Peyer's patch (tissue), 4 donors: ENCODE measurements at places on chromosomes 2 and 18.

- no peak for DNase-seq
Measured at GRCh38 chr2:135792401-135793150, 44.4 kb downstream of the LCT start.

DNA sequence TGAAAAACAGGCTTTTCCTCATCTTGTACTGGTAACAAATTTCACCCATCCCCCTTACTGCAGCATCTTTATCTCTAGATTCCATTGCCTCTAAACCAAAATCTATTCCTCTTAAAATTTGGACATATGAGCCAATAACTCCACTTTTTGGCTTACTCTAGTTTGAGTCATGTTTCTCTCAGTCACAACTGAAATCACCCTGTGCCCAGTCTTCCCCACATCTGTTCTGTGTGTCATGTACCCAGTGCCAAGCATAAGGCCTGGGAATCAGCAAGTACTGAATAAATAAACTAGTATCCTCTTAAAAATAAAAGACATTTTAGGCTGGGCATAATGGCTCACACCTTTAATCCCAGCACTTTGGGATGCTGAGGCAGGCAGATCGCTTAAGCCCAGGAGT lies 20.8 kb upstream of the CHN1 start:
- no peak for DNase-seq

GRCh38 chr2:101613056-101613704 lies 84.3 kb upstream of the MAP4K4 start:
- no peak for DNase-seq

GRCh38 chr2:182917924-182918323 lies 51.5 kb upstream of the FRZB start:
- DNase-seq: no peak

DNA sequence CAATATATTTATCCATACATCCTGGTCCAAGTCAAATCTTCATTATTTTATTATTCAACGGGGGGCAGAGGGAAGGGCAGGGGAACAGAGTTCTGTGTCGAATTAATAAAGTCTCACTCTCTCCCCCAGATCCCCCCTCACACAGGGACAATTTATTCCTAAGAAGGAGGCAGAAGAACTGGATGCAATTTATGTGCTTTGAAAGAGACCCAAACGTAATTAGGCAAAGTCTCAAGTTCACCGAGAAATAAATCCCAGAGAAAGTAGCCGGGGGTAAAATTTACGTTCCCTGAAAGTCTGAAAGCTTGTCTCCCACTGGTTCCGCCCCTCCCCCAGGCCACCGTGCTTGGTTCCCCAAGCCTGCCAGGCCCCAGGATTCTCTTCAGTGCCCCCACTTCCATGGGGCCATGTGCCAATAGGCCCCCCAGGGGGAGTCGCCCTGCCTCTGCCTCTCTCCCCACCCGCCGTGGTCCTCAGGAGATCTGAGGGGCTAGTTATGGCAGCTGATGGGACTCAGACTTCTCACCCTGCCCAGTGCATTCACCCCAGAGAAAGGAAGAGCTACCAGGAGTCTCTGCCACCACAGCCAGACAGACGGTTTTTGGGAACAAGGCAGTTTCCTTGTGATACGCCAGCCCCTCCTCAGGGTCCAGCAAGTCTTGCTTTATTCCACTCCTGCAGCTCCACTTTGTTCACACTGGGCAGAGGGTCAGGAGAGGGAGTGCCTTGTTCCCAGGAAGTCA lies 215.5 kb downstream of the CYP26B1 start:
- DNase-seq: no peak

GRCh38 chr2:112121682-112122254 lies 16.4 kb upstream of the FBLN7 start:
- DNase-seq: peak; percentile 58

DNA sequence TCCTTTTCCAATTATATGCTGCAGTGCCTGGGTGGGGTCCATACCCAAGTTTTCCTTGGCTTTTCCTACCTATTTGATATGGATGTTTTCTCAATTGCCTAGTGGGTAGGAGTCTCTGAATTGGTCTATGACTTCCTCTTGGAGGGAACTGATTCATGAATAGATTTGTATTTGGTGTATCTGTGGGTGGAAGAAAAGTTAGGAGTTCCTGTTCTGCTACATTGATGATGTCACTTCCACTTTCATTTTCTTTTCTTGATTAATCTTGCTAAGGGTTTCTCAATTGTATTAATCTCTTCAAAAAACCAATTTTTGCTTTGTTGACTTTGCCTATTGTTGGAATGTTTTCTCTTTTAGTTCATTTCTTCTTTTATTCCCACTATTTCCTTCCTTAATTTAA lies 37.4 kb upstream of the SLC9A2 start:
- DNase-seq: no peak

- DNase-seq: no peak
Measured at GRCh38 chr2:18077704-18078103, 199.2 kb downstream of the KCNS3 start.

- DNase-seq: no peak
Measured at GRCh38 chr2:102418421-102418961, 4.5 kb upstream of the IL18RAP start.

GRCh38 chr2:175233135-175233719 lies 51.7 kb upstream of the ATP5MC3 start:
- DNase-seq: no peak

DNA sequence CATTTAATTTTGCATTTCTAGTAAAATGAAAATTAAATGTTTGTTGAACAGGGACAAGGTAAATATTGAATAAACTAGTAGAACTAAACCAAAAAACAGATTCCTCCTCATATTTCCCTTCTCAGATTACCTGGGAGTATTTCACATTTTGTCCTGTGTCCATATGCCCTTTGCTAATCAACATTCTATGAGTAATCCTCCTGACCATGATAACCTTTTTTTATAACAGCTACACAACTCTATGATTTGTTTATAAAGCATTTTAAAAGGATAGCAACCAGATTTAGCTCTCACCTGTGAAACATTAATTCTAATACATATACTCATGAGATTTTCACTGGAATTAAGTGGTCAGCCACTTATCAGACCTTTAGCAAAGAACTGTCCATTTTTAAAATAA lies 7.1 kb upstream of the DSG2 start:
- DNase-seq: no peak

DNA sequence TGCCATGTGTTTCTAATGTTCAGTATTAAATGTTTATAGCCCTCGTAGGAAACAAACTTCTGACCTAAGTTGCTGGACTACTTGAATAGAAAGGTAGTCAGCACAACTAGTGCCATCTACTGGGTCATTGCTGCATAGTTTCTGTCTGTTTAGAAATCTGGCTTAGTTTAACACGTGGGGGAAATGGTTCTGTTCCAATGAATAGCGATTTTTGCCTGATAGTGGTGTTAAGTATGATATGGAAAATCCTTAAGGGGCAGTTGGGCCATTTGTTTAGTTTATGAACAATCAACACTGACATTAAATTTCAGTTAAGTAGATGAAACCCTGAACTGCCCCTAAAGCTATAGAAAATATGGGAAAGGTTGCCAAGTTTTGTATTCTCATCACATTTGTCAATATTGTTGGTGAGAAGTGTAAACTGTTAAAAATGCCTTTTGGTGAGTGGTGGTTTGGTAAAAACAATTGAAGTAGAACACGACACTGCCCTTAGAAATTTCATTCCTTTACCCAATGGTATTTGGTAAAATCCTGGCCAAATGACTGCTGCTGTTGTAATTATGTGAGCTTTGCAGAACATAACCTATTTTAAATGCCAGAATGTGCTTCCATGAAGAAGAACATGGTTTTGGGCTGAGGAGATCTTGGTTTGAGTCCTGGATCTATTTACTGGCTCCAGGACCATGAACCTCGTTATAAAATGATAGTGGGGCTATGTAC lies 13.2 kb downstream of the NABP1 start:
- DNase-seq: no peak

DNA sequence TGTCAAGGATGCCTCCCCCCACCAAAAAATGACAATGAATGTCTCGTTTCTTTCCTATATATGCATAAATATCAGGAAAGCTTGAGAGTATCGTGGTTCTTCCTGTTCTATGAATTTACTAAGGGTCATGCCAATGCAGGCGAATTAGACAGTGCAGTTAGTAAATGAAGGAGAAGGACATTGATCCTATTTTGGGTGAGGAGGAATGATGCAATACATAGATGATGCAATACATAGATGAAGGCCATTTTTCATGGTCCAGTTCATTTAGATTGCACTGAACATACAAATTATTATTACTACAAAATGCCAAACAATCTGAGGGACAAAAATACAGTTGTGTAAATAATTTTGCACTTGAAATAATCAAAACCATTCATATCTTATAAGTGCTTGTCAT lies 1265.0 kb downstream of the LRP1B start:
- DNase-seq: no peak

GRCh38 chr2:221844212-221845020 lies 272.3 kb upstream of the EPHA4 start:
- DNase-seq: no peak

DNA sequence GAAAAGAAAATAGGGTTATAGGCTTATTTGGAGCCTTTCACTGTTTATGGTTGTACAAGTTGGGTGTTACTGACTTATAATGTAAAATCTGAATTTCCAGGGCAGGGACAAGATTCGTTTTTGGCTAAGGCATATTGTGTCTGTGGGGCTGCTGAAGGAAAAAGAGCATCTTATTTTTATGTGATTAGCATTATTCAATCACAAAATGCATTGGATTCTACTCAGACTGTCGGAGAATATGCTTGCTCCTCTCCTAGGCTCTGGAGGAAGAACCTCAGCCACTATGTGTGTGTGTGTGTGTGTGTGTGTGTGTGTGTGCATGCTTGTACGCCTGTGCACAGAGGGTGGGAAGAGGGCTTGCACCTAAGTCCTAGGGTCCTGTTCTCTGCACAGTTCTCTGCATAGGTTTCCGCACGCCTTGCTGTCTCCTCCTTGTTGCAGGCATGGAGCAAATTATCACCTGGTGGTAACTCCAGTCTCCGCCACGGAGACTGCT lies 44.3 kb downstream of the AGAP1 start:
- no peak for DNase-seq

DNA sequence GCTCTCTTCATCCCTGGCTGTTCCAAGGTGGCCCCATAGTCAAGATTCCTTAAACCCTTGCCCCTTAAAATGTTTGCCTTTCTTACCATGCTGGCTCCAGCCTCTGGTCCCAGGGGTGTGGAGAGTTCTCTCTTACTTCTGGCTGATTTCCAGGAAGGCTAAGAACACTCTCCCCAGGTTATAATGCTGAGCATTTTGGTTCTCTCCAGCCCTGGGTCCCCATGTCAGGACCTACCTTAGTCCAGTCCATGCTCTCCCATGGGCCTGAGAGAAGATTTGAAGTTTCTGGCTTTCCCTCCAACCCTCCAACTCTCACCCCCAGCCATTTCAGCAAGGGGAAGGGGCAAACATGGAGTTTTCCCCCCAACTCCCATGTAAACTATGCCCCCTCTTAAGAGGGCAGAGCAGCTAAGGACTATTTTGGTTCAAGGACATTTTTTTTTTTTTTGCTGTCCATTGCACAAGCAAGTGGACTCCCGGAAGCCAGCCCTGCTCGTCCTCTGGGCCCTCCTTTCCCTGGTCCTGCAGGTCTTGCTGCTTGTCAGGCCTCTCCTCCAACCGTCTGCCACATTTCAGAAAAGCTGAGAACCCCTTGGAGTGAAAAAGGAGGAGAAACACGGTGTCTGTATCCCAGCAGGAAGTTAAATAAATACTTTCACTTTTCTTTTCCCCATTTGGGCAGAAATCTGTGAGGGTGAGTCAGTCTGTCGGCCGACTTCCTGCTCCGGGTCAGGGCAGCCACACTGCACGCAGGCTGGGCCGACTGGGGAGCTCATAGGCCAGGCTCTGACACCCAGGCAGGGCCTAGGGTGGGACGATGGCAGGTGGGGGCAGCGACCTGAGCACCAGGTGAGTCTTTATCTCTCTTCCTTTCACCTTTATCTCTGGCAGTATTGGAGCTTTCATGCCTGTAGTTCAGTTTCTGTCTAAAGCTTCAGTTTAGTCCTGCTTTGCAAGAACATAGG lies at the start of gene SP140L:
SP140L (plus strand) TSS at position 741 of the 965 bp plus-strand sequence; CDS start at position 818, 77 bp downstream.
- DNase-seq: peak; percentile 91

GRCh38 chr2:21251216-21251980 lies 127.6 kb downstream of the TDRD15 start:
- DNase-seq: no peak

DNA sequence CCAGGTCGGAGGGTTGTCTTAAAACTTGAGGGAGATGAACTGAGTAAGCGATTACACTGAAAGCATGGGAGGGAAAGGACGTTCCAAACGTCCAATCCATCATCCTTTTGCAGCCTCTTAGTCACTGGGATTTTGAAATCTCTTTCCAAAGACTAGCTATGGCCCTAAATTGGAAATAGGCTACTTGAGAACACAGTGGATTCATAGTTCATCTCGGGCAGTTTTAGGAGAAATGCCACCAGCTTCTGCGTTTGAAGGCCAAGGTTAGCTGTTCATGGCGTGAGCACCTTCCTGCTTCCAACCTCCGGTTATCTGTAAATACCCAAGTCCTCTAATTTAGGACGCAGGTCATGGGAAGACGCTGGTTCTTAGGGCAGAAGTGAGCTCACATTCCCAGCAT lies 821 bp upstream of the EML6 start:
- DNase-seq: no peak

DNA sequence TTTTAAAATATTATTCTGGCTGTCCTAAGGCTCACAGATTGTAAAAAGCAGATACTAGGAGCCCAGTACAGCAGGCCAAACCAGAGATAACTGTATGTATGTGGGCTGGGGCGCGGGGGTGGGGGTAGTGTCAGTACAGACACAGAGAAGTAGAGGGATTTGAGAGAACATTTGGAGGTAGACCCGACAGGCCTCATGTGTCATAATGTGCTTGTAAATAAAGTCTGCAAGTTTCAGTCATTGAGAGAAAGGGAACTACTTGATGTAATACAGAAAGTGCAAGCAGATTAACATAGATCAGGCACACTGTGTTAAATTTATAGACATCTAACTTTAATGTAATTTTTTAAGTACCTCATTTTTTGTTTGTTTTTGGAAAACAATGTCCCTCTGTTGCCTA lies 7.4 kb upstream of the POLI start:
- DNase-seq: no peak

GRCh38 chr2:80417737-80418136 lies 113.2 kb upstream of the LRRTM1 start:
- no peak for DNase-seq

GRCh38 chr18:25650201-25650941 lies 298.4 kb upstream of the ZNF521 start:
- no peak for DNase-seq

DNA sequence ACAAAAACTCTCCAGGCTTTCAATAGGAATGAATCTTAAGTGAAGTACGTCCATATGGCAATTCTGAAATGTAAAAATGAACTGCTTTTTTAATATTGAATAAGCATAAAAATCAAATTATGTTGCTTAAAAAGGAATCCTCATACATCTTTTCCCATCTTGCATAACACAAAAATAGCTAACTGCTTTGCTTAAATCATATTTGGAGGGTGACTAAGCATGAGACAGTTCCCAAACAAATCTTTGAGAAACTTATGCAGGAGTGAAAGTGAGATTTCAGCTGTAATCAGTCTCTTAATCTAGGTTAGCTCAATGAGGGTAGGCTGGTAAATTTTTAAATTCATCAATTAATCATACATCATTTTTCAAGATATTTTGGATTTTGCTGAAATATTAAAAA lies 111.5 kb downstream of the MBD5 start:
- DNase-seq: no peak

DNA sequence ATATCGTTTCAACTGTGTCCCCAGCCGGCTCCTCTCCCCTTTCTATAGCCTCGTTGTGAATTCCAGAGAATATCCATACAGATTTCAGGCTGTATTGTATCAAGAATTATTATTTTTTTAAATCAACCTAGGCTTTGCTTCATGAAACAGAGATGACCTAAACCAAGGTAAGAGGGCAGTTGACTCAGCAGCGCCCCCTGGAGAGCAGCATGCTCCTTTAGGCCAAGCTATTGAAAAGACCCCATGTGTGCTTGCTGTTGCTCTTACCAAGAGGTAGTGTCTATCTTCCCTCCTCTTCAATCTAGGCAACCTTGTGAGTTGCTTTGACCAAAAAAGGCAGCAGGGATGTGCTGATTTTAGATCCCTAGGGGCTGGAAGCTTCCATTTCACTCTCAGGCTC lies 426.7 kb upstream of the SMIM21 start:
- DNase-seq: no peak
